ENCODE measurements at places on chromosomes 1 and 21.

- DNase-seq, result no peak
Observed at GRCh38 chr1:225329041-225329440, 98.8 kb downstream of the LBR start.

DNA sequence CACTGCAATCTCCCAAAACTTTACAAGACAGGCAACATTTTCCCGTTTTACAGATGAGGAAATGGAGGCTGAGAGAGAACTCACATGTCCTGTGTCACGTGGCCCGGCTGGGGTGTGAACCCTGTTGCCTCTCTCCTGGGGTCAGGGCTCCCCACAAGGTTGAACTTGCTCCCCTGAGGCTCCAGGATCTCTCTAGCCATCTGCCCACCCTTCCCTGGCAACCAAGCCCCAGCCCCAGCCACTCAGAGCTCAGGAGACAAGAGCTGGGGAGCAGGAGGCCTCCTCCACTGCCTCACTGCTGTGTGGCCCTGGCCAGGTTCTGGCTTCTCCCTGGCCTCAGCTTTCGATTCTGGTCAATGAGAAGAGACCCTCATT lies 11.8 kb downstream of the LAPTM5 start:
- DNase-seq, result no peak

- DNase-seq, result no peak
Observed at GRCh38 chr1:63112155-63112900, 210.0 kb upstream of the FOXD3 start.

GRCh38 chr1:26701266-26701994 lies 5.6 kb downstream of the ARID1A start:
- no peak for DNase-seq

GRCh38 chr1:91724231-91724630 lies 161.7 kb downstream of the TGFBR3 start:
- no peak for DNase-seq

DNA sequence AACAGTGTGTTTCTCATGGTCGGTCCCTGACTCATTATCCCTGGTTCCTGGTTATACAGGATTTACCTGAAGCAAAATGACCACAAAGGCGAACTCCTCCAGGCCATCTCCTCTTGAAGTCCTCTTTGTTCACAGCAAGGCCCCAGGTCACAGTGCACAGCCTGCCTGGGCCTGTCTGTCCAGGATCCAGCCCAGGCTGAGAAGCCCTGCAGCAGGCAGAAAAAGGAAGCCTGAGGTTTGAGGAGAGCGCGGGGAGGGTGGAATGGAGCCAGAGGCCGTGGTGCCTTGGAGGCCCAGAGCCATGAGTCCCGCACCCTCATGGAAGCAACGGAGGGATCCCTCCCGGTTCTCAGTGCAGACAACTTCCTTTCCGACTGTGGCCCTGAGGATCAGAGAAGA lies 136.8 kb upstream of the IRF2BP2 start:
- DNase-seq, result no peak

DNA sequence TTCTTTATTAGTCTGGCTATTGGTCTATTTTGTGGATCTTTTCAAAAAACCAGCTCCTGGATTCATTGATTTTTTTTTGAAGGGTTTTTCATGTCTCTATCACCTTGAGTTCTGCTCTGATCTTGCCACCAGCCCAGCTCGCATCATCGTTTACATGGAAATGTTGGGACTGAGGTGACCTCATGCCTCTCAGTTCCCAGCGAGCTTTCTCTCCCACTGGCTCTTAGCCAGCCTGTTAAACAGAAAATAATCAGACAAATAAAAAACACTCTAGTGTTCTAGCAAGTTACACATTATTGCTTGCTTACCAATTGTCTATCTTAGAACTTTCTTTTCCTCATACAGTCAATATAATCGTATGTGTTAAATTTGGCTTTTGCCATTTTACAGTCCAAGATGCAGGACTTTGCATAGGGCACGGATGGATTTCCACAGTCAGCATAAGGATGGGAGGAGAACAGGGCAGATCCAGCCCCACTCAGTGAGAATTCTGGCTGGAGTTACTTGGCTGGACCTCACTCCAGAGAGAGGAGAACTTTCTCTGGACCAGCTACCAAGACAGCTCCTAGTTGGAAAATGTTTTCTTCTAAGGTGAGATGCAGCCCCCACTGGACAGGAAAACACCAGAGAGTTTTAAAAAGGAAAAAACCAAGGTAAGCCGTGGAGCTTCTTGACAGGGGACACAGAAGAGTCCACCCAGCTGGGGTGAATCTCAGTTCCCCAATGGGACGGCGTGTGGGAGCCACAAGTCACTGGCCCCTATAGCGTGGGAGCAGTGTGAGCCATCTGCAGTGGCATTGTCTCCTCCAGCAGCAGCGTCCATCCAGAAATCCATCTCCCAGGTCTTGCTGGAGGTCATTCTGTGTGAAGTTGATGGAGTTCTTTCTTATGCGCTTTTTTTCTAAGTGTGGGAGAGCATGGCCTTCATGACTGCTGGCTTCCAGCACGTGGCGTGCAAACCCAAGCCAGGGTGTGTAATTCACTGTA lies 17.6 kb downstream of the PGBD2 start:
- DNase-seq, result no peak

DNA sequence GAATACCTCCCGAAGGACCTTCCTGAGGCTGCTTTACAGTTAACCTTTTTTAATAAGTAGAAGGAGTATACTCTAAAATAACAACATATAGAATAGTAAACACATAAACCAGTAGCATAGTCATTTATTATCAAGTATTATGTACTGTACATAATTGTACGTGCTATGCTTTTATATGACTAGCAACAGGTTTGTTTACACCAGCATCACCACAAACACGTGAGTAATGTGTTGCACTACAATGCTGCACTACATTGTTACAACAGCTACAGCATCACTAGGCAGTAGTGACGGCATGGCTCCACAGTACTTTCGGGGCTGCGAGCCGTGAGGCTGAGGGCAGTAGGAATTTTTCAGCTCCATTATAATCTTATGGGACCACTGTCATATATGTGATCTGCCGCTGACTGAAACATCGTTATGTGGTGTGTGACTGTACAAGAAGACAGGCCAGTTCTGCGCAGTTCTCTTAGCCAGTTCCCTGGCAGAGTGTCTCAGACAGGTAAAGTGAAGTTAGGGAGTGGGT lies 82.8 kb upstream of the LRRC8D start:
- DNase-seq, result no peak

GRCh38 chr1:112790920-112791722 lies 76.0 kb upstream of the PPM1J start:
- no peak for DNase-seq

GRCh38 chr1:24981631-24982005 lies 51.5 kb upstream of the RUNX3 start:
- DNase-seq, result no peak
